ENCODE measurements at places on chromosomes 11 and 22. TPM values are rescaled to one million over a fixed set of nuclear protein-coding genes. Genes with fewer than 3 reads are reported as not detected.

GRCh38 chr22:35656284-35656752, 8.1 kb downstream of the APOL6 start:
- ATAC-seq: no peak

GRCh38 chr11:2699185-2699530, 636 bp downstream of the KCNQ1OT1 start:
- ATAC-seq: peak; percentile 40

DNA sequence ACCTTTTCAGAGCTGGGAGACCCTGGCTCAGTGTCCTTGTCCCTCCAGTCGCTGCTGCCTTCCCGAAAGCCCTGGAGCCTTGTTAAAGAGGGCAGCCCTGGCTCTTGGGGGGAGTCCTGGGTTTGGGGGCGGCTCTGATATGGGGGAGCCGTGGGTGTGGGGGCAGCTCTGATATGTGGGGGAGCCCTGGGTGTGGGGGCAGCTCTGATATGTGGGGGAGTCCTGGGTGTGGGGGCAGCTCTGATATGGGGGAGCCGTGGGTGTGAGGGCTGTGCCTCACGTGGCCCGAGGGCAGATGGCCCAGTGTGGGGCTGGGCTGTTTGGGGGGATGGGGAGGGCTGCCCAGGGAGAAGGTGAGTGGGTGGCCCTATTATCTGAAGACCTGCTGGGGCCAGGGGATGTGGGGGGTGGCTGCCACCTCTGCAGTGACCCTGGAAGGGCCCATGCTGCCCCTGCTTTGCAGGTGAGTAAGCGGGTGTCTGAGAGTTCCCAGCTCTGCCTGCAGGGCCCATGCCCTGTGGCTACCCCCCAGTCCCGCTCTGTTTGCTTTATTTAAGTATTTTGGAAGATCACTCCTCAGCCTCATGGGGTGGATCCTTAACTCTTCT, 30.9 kb upstream of the GRAMD4 start:
- no peak for ATAC-seq

DNA sequence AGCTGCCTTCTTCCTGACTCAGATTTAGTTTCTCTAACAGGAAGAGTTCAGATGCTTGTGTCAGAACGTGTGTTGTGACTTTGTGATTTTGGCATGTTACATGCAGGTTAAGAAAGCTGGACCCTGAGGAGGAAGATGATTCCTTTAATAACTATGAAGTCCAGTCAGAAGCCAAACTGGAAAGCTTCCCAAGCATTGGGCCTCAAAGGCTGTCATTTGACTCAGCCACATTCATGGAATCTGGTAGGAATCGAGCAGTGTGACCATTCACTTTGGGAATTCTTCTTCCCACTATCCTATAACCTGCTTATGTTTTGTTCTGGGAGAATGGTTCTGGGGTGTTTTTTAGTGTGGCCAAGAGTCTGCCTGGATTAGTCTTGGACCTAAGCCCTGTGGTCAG, 48.0 kb downstream of the CABIN1 start:
- no peak for ATAC-seq

DNA sequence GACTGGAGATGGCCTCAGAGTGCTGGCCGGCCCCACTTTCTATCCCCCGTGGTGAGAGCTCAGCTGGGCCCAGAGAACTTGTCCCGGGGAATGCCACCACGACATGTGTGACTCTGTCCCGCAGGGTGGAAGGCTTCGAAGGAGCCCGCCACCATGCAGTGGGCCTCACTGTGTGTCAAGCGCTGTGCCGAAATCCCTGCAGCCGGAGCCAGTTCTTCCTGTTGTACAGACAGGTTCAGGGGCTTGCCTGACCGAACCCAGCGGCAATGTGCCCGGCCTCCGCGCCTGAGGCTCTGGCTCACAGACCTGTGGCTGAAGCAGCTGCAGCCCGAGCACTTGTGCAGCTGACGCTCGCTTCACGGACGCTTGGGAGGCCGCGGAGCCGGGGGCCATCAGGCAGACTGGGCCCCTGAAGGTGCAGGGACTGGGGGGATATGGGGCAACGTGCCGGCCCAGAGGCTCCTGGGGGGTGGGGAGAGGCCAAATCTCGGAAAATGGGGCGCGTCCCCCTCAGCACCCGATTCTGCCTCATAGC, 650 bp downstream of the PPM1F start:
- ATAC-seq: peak; percentile 76

GRCh38 chr22:19648419-19648929, 65.8 kb upstream of the SEPTIN5 start:
- ATAC-seq: no peak

DNA sequence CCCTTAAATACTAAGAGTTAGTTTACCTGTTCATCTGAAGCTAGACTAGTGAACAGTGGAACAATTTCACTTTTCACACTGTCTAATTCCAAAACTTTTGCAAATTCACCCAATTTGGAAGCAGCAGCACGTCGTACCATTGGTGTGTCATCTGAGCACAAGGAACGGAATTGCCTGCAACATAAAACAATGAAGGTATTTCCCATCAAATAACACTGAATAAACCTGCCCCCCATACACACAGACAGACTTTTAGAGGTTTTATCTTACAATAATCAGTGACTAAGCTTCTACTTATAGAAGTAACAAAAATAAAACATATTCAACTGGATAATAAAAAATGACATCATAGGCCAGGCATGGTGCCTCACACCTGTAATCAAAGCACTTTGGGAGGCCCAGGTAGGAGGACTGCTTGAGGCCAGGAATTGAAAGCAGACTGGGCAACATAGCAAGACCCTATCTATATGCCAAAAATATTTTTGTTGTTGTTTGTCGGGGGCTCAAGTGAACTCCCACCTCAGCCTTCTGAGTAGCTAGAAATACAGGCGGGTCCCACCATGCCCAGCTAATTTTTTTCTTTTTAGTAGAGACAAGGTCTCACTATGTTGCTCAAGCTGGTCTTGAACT, 6.3 kb downstream of the PPP2R1B start:
- ATAC-seq: no peak

DNA sequence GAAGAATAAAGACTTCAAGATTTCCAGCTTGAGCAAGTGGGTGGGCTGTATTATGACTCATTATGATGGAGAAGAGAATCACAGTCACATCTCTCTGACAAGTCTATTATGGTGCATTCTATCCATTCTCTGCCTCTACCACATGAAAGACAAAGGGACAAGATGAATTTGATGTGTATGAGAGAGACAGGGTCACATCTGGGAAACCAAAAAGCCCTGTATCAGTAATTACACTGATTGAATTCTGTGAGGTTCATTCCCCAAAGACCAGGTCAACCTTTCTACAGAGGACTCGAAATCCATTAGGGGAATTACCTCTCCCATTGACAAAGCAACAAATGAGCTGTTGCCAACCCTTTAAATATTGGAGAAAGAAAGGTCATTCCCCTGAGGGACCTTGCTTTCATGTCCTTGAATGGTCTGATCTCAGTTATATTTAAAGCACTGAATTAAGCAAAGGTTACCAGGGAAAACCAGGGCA, 109.6 kb downstream of the USP35 start:
- no peak for ATAC-seq

GRCh38 chr11:115364896-115365295, 139.3 kb downstream of the CADM1 start:
- no peak for ATAC-seq

DNA sequence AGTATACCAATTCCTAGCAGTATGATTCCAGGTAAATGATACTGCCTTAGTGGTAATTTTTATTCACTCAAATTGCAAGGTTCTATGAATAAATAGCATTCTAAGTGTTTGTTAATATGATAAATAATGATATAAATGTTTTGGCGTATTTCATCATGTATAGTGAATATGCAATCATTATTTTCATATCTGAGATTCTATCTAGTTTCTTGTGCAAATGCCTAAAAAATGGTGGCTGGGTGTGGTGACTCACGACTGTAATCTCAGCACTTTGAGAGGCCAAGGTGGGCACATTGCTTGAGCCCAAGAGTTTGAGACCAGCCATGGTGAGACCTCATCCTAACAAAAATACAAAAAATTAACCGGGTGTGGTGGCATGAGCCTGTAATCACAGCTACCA, 13.9 kb downstream of the HIPK3 start:
- no peak for ATAC-seq

DNA sequence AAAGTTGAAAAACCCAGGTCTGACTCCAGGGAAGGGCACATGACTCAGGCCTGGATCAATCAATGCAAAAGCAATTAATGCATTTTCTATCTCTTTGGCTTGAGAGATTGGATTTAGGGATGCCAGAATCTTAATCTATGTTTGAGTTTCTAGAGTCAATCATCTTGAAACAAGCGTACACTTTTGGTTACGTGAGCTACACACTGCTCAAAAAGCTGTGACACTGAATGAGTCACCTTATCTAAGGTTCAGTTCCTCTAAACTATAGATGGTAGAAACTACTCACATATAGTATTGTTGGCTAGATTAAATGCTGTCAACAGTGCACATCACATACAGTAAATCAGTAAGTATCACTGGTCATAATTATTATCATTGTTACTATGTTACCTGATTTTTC, 24.2 kb downstream of the MRE11 start:
- ATAC-seq: peak; percentile 96

- ATAC-seq: no peak
Observed at GRCh38 chr22:30017375-30018223, 62.7 kb upstream of the HORMAD2 start.

GRCh38 chr22:48653306-48653705, 1174.4 kb downstream of the BRD1 start:
- ATAC-seq: no peak

DNA sequence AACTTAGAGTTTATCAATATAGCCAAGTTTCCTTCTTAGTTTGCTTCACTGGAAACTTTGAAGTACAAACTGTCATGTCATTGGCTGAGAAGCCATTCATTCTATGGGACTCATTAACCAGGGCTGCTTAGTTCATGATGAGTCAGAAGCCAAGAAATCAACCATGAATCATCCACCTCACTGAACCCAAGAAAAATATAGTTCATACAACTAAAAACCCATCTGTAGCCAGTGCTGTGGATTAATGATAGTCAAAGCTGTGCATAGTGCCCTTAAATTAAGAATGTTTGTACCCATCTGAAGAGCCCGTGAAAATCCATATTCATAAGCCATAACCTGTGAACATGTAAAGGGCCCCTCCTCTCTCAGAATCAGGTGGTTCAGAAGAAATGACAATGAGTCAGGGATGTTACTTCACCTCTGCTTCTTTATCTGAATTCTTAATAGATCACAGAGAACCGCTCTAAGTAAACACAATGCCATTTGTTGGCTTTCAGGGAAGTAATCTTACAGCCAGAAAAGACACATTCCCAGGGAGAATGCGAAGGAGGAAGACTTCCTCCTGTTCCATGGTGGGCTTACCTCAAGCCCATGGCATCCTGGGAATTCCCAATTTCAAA, 25.4 kb downstream of the MMP20 start:
- ATAC-seq: peak; percentile 96

GRCh38 chr22:44291265-44291664, 21.5 kb downstream of the SHISAL1 start:
- no peak for ATAC-seq

GRCh38 chr11:34602245-34602644, 18.6 kb upstream of the EHF start:
- ATAC-seq: peak; percentile 75

GRCh38 chr11:75011357-75011756, 22.6 kb downstream of the NEU3 start:
- ATAC-seq: no peak

GRCh38 chr11:71474141-71474770, 21.3 kb downstream of the NADSYN1 start:
- ATAC-seq: no peak

DNA sequence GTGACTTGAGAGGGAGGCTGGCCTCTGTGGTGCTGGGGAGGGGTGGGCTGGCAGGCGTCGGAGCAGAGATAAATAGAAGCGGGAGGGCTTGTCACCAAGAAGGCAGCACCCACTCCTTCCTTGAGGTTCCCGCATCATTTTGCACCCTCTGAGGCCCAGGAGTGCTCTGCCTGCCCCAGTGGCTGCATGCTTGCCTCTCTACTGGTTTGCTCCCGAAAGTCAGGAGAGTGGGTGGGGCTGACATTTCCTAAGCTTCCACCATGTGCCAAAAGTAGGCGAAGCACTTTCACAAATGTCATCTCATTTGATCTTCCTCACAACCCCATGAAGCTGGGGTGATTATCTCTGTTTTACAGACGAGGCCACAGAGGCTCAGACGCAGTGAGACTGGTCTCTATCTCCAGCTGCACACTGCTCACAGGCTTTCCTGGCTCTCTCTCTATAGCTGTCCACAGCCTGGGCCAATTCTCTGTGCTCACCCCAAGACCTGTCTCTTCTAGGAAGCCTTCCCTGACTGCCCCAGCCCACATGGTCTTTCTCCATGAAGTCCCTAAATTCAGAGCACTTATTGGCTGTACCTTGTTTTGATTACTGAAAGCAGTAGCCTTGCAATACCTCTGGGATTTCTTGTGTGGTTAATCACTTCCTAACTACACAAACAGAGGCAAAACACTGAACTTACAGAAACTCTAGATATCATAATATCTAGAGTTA, 2.6 kb upstream of the UCP3 start:
- ATAC-seq: peak; percentile 17

DNA sequence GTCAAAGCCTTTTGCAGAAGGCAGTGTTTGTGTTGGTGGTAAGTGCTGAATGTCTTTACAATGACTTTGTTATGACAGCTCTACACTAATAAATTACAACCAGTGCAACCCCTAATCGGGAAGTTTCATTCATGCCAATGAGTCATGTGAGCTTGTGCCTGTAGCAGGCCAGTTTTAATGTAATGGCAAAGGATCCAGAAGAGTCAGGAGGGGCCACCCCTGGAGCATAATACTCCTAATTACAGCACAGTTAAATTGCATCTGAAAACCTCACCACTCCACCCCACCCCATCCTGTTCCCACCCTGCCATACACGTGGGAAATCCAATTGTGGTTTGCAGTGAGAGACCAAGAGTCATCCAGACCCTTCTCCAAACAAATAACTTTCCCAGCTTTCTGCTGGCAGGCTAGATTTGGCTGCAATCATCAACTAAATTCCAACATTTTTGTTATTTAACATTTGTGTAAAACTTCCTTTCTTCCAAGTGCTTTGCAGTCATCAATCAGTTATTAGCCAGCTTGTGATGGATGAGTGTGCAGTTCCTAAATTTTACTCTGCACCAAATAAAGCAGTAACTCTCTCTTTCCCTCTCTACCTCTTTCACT, 277.3 kb upstream of the FAT3 start:
- ATAC-seq: no peak

DNA sequence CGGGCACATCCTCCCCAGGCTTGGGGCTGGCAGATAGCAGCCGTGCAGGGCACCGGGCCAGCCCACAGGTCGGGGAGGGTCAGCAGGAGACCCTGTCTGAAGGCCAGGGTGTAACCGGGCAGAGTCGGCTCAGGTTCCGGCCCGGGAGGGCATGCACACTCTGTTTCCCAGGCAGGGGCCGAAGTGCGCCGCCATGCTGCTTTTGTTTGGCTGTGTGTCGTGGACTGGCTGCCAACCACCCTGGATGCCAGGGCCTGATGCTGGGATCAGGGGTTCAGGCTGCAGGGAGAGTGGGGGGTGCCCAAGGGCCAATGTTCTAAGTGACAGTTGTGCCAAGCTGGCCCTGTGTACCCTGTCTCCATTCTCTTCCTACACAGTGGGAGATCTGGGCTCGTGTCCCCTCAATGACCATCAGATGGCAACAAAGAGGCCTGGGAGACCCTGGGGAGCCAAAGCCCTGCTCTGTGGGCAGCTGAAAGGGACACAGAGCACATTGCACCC, 120.9 kb upstream of the B3GAT1 start:
- ATAC-seq: no peak

The CHST1 gene
- 3.0 TPM for total RNA-seq

The SLC22A12 gene
- total RNA-seq: not detected

The KRTAP5-11 gene
- not detected for total RNA-seq

The ART1 gene
- total RNA-seq: not detected

The C11orf86 gene
- not detected for total RNA-seq

The SLN gene
- total RNA-seq: 0.52 TPM

The NNMT gene
- total RNA-seq: 16.8 TPM

The NXPE4 gene
- total RNA-seq: not detected

The KRTAP5-2 gene
- total RNA-seq: not detected

The PHF21B gene
- total RNA-seq: not detected

The SHANK3 gene
- total RNA-seq: 5.9 TPM

All from esophagus mucosa (tissue), 1 donor.